ENCODE measurements at places on chromosomes 2 and 18.

- no peak for DNase-seq
Observed at GRCh38 chr2:72291059-72291458, 143.4 kb upstream of the CYP26B1 start.

GRCh38 chr18:8424917-8425725 lies 184.1 kb upstream of the RAB12 start:
- DNase-seq, result no peak

DNA sequence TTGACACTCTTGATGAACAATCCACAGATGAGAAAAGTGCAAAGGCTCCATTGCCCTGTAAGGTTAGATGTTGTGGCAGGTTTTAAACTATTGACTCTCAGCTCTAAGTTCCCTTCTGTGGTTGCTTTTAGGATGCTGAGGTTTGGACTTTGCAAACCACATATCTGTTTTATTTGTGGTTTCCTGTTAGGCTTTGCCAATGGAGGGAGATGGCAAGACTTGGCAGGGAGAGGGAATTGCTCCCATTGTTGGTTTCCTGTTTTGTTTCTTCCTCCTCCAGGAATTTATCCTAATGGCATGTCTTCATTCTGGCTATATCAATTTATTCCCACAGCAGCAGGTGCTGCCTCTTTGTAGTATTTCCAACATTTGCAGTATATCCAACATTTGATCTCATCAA lies 772.3 kb downstream of the LRRTM4 start:
- DNase-seq, result no peak

GRCh38 chr2:221104361-221104811 lies 467.7 kb downstream of the EPHA4 start:
- DNase-seq, result no peak

GRCh38 chr2:204966245-204966644 lies 421.0 kb downstream of the PARD3B start:
- DNase-seq, result no peak

- DNase-seq, result no peak
Observed at GRCh38 chr2:205713086-205713485, 30.8 kb downstream of the NRP2 start.

DNA sequence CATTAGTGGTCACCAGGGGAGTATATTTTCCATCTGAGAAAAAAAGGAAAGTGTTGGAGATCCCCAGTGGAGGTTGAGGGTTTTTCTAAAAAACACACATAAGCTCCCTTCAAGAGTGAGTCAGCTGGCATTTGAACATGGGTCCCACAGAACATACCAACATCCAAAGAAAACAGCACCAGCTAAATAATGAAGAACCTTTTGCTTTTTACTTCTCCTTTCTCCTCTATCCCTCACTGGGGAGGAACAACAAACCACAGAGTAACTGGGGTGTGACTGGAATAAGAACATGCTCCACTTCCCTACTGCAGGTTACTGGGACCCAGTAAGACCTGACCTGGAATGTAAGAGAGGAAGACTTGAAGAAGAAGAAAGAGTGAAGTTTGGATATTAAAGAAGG lies 56.5 kb upstream of the RAPH1 start:
- DNase-seq, result no peak

DNA sequence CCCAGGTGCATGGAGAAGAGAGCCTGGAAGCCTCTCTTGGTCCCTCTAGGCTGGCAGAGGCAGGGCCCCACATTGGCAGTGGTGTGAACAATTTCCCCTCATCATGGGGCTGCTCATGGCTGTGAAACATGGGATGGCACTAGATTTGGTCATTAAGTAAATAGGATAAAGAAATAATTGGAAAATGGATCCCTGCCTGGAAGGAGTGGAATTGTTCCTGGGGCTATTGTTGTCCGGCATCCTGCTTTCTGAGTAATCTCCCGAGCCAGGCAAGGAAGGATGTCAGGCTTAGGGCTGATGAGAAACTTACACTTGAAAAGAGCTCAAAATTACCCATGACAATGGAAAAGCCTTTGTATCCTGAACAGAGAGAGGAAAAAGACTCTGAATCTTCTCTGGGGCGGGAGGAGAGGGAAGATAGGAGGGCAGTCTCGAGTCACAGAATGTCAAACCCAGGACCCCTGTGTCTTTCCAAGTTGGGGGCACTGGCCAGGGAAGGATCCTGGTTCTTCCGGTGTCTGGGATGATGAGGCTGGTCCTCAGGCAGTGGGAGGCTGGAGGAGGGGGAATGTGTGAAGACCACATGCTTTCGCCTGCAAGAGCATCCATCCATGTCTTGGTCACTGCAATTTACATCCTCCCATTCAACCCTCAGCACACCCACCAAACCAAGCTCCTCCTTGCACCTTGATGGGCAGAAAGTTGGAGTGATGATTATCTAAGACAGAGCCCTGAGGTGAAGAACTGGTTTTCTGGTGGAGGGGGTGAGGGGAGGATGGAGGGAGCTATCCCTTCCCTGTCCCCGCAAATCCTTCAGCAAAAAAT lies 27.1 kb upstream of the STEAP3 start:
- no peak for DNase-seq

- no peak for DNase-seq
Observed at GRCh38 chr2:10787176-10787968, 25.2 kb downstream of the PDIA6 start.

GRCh38 chr18:2400701-2401196 lies 170.6 kb downstream of the METTL4 start:
- DNase-seq, result no peak

DNA sequence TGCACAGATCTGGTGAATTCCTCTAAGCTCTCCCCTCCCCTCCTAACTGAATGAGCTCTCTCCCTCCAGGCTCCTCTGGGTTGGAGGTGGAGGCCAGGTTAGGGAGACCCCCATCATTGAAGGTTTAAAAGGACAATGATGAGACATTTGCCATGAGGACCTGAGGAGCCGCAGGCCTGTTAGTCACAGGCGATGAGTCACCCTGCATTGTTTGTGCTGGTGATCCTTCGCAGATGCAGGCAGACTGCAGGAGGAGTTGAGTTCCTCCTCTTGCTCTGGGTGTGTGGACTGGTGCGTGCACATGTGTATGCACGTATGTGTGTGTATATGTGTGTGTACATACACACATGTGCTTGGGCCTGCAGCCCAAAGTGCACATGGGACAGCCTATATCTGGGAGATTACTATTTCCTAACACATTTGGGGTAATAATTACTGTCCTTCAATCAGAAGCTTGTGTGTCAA lies 42.0 kb downstream of the MCFD2 start:
- peak; percentile 16 for DNase-seq

DNA sequence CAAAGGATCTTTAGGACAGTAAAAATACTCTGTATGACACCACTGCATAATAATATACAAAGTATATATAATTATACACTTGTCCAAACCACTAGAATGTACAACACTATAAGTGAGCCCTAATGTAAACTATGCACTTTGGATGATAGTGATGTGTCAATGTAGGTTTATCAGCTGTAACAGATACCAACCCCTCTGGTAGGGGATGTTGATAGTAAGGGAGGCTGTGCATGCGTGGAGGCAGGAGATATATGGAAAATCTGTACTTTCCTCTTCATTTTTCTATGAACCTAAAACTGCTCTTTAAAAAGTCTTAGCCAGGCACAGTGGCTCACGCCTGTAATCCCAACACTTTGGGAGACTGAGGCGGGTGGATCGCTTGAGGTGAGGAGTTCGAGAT lies 37.5 kb upstream of the SP3 start:
- DNase-seq, result no peak

DNA sequence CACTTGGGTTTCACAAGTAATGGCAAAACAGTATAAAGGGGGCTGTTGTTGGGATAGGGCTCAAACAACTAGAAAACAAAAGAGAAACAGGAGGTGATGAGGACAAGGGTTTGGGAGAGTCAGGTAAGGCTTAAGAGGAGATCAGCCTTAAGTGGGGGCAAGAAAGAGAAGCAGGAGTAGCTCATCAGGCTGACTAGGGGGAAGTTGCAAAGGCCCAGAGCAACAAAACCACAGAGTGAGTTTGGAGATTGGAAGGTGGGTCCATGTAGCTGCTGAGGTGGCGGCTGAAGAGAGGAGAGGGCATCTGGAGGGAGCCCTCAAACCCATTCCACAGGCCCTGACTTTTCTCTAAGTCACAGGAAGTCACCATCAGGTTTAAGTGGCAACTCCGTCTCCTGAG lies 126.0 kb downstream of the MREG start:
- DNase-seq, result no peak

DNA sequence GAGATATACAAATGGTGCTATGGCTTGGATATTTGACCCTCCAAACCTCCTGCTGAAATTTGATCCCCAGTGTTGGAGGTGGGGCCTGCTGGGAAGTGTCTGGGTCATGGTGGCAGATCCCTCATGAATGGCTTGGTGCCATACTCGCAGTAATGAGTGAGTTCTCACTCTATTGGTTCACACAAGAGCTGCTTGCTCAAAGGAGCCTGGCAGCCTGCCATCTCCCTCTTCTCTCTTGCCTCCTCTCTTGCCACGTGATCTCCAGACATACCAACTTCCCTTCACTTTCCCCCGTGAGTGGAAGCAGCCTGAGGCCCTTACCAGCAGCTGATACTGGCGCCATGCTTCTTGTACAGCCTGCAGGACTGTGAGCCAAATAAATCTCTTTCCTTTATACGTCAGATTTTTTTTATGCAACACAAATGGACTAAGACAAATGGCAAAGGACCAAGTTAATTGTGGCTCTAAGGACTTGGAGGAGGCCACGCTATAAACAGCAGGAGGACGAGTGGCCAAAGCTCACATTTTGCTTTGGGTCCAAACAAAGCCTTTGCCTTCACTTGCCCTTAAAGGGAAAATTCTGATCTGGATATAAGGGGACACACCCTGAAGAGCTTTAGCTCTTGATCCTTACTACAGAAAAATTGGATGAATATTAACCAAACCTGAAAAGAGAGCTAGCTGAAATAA lies 214.7 kb downstream of the SS18 start:
- DNase-seq, result no peak

DNA sequence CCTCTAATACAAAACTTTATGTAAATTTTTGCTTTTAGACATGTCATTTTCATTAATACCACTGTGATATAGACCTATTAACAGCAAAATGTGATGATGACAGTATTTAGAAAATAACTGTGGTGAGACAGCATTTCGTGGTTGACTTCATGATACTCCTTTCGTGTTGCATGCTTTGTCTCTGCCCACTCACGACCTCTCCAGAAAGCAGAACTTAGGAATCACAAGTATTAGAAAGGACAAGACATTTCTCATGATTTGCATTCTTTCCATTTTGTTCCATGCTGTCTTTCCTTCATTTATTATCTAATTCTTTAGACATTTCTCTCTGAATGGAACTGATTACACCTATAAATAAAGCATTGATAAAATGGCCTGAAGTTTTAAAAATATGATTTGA lies 85.2 kb upstream of the POU3F3 start:
- no peak for DNase-seq

DNA sequence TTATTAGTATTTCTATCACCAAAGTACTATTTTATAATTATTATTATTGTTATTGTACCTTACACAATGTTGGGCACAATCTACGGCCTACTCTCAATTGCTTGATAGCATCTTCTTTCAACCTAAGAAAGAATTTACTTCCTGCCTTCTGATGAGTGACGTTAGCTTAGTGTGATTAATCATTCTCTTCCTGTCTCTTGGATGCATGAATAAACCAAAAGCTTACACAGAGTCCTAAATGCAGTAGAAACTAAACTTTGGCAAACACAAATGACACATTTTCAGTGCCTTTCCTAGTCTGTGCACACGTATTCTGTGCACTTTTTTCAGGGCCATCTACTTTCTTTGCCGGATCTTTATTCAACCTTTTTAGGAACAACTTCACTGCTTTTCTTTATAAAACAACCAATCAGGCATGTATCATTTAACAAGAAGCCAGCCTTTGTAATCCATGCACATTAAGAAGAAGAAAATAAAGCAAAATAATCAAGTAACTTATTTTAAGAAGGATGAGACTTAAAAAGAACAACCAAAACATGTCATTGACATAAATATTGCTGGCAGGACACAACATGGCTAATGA lies 19.1 kb downstream of the TRAK2 start:
- no peak for DNase-seq

DNA sequence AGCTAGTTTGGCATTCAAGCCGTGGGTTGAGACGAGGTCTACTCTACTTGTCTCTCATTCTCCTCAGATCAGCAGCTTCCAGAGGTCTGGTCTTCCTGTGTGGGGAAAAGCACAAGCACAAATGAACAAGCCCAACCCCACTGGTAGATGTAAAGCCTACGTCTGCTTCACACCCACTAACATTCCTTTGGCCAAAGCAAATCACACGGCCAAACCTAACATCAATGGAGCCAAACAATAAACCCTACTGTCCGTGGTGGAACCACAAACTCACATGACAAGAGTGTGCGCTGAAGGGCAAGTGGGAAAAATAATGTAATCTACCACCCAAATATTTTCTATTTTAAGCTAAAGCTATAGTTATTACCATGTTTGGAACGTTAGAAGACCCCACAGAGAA lies 179.3 kb upstream of the MGAT5 start:
- DNase-seq, result no peak

- DNase-seq, result no peak
Observed at GRCh38 chr2:224997802-224998201, 44.5 kb downstream of the DOCK10 start.

- DNase-seq, result no peak
Observed at GRCh38 chr2:171491292-171491691, 31.0 kb upstream of the CYBRD1 start.

DNA sequence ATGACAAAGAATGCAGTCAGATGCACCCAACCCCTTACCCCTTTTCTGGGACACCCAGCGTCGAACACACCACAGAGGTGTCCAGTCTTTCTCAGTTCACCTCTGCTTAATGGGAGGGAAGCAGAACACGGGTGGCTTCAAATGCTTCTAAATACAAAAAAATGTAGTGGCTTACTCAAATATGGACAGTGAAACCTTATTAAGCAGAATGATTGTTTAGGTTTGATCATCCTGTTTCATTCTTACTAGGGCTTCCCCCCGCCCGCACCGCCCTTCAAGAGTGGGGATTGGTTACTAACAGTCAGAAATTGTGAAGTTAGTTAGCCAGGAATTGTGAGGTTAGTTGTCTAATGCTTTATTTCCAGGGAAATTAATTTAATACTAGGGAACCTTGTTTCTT lies 21.6 kb downstream of the ATG16L1 start:
- DNase-seq, result no peak

DNA sequence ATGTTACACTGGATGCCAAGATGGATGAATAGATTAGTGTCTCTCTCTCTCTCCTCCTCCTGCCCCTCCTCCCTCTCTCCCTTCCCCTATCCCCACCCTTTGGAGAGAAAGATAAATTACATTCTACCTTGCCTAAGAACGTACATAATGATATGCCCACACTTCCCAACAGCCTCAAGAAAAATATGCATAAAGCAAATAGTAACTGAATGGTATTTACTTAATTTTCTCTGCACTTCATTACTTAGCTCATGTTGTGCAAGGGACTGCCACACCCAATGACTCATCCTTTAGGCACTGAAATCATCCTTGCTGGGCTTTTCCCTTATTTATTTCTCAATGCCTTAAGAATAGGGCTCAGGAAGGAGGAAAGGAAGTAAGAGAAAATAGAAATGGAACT lies 137.3 kb upstream of the PID1 start:
- DNase-seq, result peak; percentile 71

DNA sequence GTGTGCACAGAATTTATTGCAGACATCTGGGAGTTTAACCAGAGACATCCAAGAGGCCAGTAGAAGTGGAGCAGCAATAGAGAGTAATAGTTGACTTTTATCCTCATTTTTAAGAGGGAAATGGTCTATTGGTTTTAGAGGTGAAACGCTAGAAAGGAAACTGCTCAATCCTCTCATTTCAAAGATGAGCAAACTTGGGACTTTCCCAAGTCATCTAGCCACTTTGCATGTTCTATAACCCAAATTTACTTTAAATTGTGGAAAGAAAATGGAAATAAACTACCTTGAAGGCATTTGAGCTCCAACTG lies 601.7 kb downstream of the ARHGAP15 start:
- DNase-seq, result no peak

- no peak for DNase-seq
Observed at GRCh38 chr2:141694180-141694579, 436.6 kb downstream of the LRP1B start.
